ENCODE measurements at places on chromosomes 4 and X. TPM values are rescaled to one million over a fixed set of nuclear protein-coding genes. Genes with fewer than 3 reads are reported as not detected.

The FHIP1A gene
- total RNA-seq: 1.3 TPM

DNA sequence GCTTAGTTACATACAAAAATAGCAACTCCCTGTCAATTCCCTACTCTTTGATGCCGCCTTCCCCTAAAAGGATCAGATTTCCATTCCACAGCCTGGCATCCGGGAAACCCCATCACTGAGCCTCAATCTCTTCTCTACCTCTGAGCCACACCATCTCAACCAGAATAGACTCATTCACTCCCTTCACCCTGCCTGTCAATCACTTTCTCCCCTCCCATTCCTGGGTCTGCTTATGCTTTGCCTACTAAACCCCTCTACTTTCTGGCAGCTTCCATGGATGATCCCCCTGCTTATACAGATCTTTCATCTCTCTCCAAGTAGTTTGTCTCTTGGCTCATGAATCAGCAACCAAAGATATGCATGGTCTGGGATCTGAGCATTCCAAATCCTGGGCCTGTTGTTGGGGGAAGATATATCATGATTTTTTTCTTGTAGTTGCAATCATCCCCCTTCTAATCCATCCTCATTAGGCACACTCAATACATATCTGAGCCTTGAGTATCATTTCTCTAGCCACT, 2.6 kb downstream of the AMER1 start:
- DNase-seq: no peak

GRCh38 chr4:41451961-41452360, 86.0 kb upstream of the LIMCH1 start:
- no peak for DNase-seq

The SCML2 gene
- total RNA-seq: 0.58 TPM

GRCh38 chrX:48938721-48939425, 18.5 kb downstream of the OTUD5 start:
- no peak for DNase-seq

The MTNR1A gene
- not detected for total RNA-seq

The RIBC1 gene
- 2.3 TPM for total RNA-seq

The NAP1L2 gene
- 0.41 TPM for total RNA-seq

DNA sequence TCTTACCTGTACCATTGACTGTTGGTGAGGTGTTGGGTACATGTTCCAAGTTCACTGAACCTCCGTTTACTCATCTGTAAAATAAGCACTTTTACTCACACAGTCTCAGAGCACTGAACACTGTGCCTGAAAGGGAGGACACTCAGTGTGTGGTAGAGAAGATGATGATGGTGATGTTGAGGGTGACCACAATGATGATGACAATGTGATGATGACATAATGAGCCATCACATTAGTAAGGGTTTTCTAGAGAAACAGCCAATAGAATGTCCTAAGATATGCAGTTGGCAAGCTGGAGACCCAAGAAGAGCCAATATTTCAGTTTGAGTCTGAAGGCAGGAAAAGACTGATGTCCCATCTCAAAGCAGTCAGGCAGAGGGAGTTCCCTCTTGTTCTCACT, 315.4 kb upstream of the IGFBP7 start:
- no peak for DNase-seq

The NEUROG2 gene
- not detected for total RNA-seq

The APLN gene
- 1,492 TPM for total RNA-seq

DNA sequence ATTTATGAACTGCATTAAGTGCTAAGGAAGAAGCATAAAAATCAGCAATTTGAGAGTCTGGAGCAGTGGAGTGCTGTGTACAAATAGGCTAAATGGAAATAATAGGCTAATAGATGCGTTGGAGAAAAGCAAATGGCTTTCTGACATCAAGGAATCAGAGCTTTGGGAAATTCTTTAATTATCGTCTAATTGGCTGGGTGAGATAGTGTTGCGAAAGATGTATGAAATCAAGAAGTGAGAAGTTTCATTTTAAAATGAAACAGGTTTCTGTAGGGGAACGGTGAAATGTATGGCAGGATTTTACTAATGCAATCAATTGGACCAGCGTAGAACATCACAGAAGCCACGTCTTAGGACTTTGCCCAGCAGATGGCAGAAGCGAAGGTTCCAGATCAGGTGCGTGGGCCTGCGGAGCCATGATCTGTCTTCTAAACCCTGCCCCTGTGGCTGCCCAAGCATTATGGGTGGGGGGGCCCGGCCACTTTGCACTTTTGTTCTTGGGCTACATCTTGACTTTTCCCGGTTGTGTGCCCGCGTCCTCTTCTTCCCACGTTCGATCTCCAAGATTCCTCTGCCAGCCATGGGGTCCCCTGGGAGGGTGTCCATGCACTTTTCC, 118.5 kb upstream of the SHISA3 start:
- DNase-seq: no peak

- no peak for DNase-seq
Measured at GRCh38 chr4:101596781-101597552, 193.6 kb upstream of the BANK1 start.

The GAGE2A gene
- not detected for total RNA-seq

GRCh38 chrX:153970357-153971123, 1.1 kb downstream of the HCFC1 start:
- DNase-seq: no peak

The RBMXL3 gene
- not detected for total RNA-seq

- no peak for DNase-seq
Measured at GRCh38 chr4:40710484-40711254, 39.1 kb upstream of the NSUN7 start.

- DNase-seq: peak; percentile 96
Measured at GRCh38 chr4:110533940-110534339, 58.0 kb downstream of the ENPEP start.

DNA sequence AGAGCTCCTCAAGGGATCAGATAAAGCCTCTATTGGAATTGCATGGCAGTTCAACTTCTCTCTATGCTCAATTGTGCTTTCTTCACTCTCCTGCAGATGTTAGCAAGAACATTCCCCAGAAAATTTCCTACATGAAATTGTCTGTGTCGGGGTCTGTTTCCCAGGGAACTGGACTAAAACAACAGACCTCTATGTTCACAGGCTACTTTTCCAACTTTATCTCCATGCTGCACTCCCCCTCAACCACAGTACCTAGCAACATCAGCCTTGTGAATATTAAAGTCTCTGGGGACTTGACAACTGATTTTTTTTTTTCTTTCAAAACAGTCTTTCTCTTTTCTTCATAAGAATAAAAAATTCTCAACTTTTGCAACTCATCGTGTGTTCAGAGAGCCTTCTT, 1470.8 kb upstream of the ADGRL3 start:
- DNase-seq: no peak

- no peak for DNase-seq
Measured at GRCh38 chrX:10660171-10660570, 39.8 kb upstream of the MID1 start.

The CT45A9 gene
- not detected for total RNA-seq

DNA sequence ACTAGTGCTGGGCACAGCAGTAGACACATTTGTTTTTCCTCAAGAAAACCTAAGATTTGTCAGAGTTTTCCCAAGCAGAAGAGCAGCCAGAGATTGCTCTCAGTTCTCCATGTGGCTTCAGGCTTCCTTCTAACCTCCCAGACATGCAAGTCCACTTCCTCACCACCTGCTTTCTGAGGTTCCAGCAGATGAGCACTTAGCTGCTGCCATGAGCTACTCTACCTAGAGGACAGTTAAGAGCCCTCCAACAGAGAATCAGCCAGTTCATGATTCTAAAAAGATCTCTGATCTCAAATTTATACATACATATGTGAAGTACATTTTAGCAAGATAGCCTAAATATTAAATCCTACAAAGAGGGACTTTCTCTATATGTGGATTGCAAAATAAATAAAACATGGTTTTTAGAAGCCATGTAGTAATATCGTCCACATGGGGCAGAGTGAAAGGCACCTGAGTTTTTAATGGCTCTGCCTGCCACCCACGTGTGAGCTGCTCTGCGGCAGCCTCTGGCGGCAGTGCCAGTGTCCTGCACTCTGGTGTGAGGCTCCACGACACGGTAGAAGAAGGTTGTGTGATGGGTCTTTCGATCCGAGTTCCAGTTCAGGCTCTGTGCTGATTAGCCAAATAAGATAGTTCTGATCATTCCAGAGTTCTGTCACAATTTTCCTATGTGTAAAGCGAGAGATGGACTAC, 10.3 kb downstream of the CYP4V2 start:
- DNase-seq: no peak

The ANOS1 gene
- 3.3 TPM for total RNA-seq

DNA sequence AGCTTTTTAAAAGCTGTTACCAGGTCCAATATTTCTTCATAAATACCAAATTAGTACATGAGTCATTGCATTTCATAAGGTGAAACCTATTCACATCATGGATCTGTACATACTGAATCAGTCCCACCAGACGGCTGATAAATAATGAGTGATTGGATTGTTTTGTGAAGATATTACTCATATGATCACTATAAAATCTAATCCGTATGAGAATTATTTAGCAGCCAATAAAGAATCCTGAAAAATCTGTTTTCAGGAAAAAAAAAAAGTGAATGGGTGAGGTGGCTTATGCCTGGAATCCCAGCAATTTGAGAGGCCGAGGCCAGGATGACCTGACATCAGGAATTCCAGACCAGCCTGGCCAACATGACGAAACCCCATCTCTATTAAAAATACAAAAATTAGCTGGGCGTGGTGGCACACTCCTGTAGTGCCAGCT, 438.1 kb downstream of the INPP4B start:
- DNase-seq: no peak

The FAM47A gene
- not detected for total RNA-seq

DNA sequence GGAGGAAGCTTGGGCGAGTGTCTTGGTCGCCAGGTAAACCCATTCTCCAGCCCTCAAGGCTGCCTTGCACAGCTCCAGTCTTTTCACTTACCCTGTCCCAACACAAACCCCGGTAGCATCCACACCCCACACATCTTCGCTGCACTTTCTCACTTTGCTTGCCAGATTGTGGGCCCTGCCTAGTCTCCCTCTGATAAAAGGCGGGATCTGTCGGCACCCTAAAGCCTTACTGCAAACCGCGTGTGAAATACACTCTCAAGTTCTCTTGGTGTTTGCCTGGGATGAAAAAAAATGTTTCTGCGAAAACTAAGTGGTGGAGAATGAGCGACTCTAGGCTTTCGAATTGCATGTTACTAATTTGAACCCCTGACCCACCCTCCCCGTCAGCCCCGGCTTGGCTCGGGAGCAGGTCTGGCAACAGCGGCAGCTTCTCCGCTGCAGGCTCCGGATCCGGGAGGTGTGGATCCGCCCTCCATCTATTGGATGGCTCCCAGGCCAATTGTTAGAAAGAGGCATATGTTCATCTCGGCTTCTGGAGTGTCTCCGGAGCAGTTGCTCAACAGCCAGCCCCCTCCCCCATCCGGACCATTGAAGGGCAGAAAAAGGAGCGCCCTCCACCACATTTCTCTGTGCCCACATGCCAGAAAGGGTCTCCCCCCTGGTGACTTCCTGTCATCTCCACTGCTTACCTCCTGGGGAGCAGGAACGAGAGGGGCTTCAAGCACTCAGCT, 3.0 kb upstream of the CITED1 start:
- DNase-seq: no peak

- no peak for DNase-seq
Measured at GRCh38 chr4:186676531-186677161, 47.0 kb downstream of the FAT1 start.

The RAB41 gene
- total RNA-seq: not detected

GRCh38 chr4:113534711-113535110, 226.8 kb downstream of the CAMK2D start:
- DNase-seq: no peak

DNA sequence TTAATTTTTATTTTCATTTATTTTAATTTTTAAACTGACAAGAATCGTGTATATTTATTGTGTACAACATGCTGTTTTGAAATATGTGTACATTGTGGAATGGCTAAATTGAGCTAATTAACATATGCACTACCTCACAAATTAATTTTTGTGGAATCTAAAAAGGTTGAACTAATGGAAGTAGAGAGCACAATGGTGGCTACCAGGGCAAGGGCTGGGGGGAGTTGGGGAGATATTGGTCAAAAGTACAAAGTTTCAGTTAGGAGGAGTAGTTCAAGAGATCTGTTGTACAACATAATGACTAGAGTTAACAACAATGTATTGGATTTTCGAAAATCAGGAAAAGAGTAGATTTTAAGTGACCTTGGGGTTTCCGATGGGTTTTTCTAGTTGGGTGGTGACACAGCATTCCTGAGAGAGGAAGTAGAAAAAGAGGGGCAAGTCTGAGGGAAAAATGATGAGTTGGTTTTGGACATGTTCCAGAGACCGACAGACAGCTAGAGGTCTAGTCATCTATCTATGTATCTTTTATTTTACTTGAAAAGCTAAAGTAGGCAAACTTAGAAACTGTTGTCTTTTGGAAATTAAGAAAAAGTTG, 23.2 kb downstream of the APOO start:
- no peak for DNase-seq

DNA sequence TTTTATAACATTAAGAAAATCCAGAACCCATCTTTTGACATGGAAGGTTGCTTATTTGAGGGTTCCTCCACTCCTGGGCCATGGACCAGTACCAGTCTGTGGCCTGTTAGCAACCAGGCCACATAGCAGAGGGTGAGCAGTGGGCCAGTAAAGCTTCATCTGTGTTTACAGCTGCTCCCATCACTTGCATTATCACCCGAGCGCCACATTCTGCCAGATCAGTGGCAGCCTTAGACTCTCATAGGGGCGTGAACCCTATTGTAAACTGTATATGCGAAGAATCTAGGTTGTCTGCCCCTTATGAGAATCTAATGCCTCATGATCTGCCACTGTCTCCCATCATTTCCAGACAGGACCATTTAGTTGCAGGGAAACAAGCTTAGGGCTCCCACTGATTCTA, 58.6 kb downstream of the NDST4 start:
- no peak for DNase-seq

DNA sequence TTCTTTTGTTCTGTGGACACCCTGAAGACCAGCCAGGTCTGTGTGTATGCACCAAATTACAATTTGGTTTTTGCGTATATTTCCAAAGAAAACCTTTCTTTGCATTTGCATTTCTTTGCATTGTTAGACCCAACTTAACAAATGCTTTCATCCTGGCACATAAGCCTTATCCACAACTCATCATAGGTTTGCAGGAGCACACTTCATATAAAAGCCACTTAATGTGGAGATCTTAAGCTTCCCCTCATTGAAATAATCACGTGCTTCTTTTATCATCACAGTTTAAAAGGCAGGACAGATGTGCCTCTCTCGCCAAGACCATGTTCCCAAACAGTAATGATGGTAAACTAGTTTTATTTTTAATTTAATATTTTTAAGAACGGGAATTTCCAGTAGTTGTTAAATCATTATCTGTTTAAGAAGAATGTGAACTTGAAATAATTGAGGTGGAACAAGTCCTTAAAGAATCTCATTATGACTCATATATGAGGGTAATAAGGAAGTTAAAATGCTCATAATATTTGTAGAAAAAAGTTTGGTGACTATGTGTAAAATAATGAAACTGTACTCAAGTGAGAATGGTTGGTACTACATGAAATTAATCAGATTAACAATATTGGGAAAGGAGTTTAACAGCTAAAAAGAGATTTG, 65.5 kb downstream of the GLRA3 start:
- DNase-seq: no peak

The MAGIX gene
- 1.4 TPM for total RNA-seq

DNA sequence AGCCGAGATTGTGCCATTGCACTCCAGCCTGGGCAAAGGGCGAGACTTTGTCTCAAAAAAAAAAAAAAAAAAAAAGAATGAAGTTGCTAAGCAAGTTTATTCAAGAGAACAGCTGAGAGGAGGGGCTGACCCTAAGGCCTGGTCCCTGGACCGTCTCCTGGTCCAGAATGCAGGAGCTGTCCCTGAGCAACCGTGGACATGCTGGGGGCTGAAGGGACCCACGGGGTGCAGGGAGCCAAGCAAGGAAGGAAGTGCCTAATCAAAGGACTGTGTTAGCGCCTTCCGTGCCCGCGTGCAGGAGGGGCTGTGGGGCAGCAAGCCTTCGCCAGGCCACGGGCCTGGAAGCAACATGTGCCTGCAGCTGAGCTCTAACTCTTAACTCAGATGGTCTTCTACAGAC, 39.1 kb upstream of the CDKN2AIP start:
- DNase-seq: no peak

Data from glomerular endothelial cell (primary cell).